ENCODE measurements at places on chromosomes 3 and 15. TPM values are rescaled to one million over a fixed set of nuclear protein-coding genes. Genes with fewer than 3 reads are reported as not detected.

The CAV3 gene
- 0.11 TPM for total RNA-seq

The TBCCD1 gene
- total RNA-seq: 25.5 TPM

The TERC gene
- total RNA-seq: 28.8 TPM

The HIGD2B gene
- not detected for total RNA-seq

The ZPLD1 gene
- total RNA-seq: 0.11 TPM

The CCDC9B gene
- total RNA-seq: 3.0 TPM

DNA sequence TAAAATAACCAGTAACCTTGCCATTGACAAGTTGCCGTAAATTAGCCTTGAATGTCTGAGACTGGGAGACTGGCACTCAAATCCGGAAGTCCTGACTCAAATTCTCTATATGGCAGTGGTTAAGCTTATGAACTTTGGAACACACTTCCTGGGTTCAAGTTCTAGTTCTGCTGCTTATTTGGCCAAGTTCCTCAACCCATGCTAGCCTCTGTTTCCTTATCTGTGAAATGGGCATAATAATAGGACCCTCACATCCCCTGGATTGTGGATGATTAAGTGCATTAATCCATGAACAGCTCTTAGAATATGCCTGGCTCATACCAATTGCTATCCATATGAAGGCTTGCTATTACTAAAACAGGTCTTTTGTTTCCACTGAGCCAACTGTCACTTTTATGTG, 311.5 kb downstream of the EDEM1 start:
- DNase-seq: no peak

DNA sequence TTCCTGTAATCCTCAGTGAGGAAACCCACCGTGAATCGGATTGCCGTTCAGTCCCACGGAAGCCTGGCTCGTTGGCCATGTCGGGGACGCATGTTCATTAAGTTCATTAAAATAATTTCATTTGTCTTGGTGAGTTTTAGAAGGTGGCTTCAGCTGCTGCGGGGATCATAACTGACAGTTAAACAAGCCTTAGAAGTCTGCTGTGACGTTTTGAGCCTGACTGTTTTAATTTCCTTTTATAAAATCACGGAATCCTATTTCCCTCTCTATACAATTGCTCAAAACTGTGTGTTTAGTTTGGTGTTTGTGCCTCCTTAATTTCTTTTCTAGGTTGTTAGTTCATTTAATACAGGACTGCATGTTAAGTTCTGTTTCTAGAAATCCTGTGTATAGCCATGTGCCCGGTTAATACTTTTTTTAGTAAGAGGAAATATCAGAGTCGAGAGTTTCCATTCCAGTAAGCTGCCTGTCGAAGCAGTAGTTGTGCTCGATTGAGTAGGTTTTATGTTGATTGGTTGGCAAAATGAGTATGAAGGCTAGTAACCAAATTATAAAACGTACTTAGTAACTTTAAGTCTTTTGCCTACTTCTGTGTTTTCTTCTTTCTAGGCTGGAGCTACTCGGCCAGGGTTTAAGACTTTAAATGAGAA, 705 bp downstream of the NIPA2 start:
- DNase-seq: no peak

DNA sequence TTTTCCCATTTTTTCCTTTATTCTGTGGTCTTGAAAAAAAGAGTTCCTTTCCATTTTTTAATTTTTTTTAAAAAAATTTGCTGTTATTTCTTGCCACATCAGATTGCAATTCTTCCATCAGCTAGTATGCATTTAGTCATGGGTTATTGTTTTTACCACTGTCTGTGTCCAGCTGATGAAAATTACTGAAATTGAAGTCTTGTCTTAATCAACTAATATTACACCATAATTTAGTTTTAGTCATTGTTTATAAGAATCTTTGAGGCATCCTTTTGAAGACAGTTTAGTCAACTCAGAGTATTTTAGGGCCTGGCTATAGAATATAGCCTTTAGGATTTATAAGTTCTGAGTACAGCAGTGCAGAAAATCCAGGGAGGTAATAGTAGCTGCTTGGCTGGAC, 172.1 kb downstream of the LRTM1 start:
- no peak for DNase-seq

- no peak for DNase-seq
Observed at GRCh38 chr3:48555231-48555948, 1.2 kb downstream of the PFKFB4 start.

DNA sequence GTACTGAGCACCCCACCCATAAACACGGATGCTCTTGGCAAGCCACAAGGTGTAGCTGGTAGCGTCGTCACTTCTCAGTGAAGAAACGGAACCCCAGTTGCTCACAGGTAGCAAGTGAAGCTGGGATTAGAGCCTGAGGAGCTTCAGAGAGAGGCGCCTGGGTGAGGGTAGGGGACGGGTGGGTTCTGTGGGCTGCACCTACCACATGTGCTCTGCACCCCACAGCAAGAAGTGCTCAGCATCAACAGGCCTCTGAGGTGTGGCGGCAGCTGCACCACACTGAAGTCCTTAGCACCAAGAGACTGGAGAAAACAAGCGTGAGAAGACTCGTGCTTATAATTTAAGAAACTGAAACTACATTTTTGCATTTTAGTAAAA, 9.8 kb downstream of the MAP6D1 start:
- no peak for DNase-seq

- no peak for DNase-seq
Observed at GRCh38 chr15:99120050-99120777, 15.3 kb downstream of the SYNM start.

DNA sequence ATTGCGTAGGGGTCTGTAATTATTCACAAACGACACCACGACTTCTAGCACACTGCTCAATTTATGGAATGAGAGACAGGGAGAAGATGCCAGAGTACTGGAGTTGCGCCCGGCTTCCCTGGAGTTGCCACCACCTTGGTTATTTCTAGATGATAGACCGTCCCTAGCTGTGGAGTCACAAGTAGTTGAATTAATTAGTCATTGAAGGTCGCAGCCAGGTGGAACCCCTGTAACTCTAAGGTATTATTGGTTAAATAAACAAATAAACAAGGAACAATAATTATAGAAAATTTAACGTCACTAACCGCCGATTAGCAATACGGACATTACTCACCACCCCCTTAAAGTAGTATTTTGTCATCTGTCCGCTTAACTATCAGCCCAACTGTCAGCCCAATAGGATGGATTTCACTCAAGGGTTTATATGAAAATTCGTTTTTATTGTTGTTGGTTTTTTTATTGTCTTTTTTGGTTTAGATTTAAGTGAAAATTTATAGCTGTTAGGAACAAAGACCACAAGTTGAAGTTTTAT, 911 bp upstream of the AZI2 start:
- no peak for DNase-seq

- no peak for DNase-seq
Observed at GRCh38 chr15:60397772-60398445, at the start of gene ANXA2. TSS of gene ANXA2 (minus strand) at chr15:60397986. CDS start at chr15:60386075, 11,911 bp downstream.

- no peak for DNase-seq
Observed at GRCh38 chr3:24812116-24812515, 317.5 kb upstream of the THRB start.

DNA sequence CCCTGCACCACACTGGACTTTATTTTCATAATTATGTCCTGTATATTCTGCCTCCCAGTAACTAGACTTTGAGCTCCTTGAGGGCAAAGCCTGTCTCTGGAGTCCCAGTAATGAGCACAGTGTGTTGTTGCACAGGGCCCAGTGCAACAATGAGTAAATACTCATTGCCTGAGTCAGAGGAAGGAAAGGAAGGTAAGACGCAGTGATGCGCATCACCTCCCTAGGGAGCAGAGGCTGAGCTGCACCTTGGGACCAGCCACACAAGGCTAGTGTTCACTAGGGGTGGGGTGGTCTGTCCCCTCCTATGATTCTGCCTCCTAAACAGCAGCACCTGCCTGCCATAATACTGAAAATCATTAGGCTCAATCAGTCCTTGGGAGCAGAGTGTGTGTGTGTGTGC, 86.6 kb upstream of the ADAMTSL3 start:
- DNase-seq: no peak

GRCh38 chr3:173793963-173794362, 396.4 kb downstream of the NLGN1 start:
- DNase-seq: no peak

DNA sequence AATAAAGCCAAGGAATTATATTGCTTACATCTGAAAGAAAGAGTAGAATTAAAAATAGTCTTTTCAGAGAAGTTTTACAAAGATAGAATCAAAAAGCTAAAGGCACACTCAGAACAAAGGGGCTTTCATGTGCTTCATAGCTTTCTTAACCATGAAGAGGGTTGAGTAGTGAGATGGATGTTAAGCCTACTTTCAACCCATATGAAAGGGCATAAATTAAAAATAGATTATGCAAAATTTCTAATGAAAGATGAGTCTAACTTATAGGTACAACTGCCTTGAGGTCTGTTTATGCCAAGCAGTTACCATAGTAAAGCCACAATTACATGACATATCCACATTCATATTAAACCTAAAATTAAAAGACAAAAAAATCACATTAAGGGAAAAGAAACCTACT, 223.3 kb upstream of the ARHGEF26 start:
- no peak for DNase-seq

DNA sequence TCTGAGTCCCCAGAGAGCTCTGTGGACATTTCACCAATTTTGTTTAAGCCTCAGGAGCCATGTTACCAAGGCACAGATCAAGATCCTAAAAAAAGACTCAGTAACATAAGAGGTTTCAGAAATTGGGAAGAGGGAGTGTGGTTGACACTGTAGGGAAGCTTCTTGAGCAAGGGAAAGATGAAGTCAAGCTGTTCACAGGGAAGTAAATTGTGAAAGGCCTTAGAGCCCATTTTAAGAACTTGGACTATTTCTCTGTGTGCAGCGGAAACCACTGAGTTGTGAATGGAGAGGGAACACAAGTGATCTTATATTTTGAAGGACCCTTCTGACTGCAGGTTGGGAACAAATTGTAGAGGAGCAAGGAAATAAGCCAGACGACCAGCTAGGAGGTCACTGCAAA, 18.7 kb downstream of the BCL2A1 start:
- no peak for DNase-seq

- no peak for DNase-seq
Observed at GRCh38 chr3:187072102-187072501, 67.2 kb downstream of the RPL39L start.

GRCh38 chr15:65414841-65415621, 7.7 kb downstream of the IGDCC4 start:
- DNase-seq: no peak

- DNase-seq: no peak
Observed at GRCh38 chr3:45489730-45490309, 101.4 kb downstream of the LARS2 start.

- DNase-seq: no peak
Observed at GRCh38 chr3:172151651-172152649, 112.6 kb downstream of the FNDC3B start.
